ENCODE measurements at places on chromosomes 2 and 18. TPM values are rescaled to one million over a fixed set of nuclear protein-coding genes. Genes with fewer than 3 reads are reported as not detected.

DNA sequence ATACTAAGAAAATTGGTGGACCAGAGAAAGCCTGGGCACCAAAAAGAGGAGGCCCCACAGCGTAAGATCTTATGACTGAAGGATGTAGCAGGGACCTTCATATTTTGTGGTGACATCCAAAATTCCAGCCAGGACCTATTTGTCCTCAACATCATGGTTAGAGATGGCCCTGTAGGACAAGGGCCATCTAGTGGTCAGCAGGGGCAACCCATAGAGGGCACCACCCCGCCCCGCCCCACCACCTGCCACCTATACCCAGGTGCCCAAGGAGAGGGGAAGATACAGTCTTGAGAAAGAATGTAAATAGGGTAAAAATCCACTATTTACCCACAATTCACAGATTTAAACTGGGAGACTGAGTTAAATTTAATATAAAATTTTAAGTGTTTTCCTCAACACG lies 59.6 kb upstream of the TMEM163 start:
- DNase-seq = no peak

GRCh38 chr2:27756544-27757498 lies 14.7 kb upstream of the MRPL33 start:
- DNase-seq = no peak

DNA sequence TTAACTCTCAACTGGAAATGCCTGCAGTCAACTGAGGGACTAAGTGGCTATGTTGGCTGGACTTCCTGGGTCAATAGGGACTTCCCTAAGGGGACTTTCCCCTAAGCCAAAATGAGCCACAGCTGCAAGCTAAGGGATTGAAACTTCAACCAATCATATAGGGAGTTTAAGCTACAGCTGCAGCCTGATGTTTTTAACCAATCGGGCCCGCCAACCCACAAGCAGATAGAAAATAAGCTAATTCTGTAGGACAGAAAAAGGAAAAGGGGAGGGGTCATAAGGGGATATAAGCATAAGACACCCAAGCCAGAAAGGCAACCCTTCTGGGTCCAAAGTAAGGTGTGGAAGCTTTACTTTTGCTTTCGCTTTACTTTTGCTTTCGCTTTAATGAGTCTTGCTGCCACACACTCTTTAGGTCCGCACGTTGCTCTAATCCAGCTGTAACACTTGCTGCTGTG lies 927.5 kb downstream of the ERBB4 start:
- DNase-seq = peak; percentile 22

SERPINB13 gene
- total RNA-seq = not detected

Data from RPMI7951 (cell line).